Activated T-cell treated with anti-CD3 and anti-CD28 coated beads, Interleukin-2, amount 50 U/mL, for 4 hours (primary cell): ENCODE measurements at places on chromosomes 12 and 14. TPM values are rescaled to one million over a fixed set of nuclear protein-coding genes. Genes with fewer than 3 reads are reported as not detected.

SPTLC2 gene
- 18.1 TPM for total RNA-seq

PIP4K2C gene
- total RNA-seq: 32.0 TPM

CYP27B1 gene
- 19.5 TPM for total RNA-seq

SLC38A4 gene
- total RNA-seq: 0.21 TPM

C1R gene
- 2.3 TPM for total RNA-seq

LRFN5 gene
- total RNA-seq: 1.1 TPM

TSPAN19 gene
- not detected for total RNA-seq

PAPLN gene
- total RNA-seq: 0.08 TPM

GRCh38 chr12:105228494-105228893 is 7.5 kb downstream of the APPL2 start:
- DNase-seq: no peak

DNA sequence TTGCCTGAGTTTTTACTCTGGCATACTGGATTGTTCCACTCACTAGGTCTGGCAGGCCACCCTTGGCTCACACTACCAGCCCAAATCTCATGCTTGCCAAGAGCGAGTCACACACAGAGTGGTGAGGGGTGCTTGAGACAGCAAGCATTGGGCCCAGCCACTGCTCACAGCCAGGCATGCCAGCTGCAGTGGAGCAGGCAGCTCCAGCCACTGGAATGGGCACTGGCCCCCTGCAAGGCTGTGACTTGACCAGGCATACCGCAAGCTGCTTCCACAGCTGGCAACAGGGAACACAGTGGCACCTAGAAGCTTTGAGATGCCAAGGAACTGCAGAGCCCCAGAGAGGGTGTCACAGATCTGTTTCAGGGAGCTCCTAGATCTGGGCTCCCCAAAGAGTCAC is 488.5 kb downstream of the LRFN5 start:
- no peak for DNase-seq

DNA sequence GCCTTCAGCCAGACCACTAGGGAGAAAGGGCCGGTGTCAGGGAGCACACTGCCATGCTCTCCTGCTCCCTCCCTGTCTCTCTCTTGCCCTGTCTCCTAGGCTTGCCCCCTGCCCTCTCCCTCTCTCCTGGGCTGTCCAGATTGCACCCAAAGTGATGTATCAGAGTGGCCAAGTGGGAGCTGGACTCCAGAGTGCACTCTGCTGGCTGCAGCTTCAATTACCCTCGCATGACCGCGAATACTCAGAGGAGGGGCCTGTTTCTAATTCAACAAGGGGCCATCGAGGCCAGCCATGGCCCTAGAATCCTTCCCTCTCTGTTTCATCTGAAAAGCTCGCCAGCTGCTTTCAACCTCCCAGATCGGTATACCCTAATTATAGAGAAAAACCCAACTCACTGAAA is 206.4 kb upstream of the FKBP4 start:
- no peak for DNase-seq

DNA sequence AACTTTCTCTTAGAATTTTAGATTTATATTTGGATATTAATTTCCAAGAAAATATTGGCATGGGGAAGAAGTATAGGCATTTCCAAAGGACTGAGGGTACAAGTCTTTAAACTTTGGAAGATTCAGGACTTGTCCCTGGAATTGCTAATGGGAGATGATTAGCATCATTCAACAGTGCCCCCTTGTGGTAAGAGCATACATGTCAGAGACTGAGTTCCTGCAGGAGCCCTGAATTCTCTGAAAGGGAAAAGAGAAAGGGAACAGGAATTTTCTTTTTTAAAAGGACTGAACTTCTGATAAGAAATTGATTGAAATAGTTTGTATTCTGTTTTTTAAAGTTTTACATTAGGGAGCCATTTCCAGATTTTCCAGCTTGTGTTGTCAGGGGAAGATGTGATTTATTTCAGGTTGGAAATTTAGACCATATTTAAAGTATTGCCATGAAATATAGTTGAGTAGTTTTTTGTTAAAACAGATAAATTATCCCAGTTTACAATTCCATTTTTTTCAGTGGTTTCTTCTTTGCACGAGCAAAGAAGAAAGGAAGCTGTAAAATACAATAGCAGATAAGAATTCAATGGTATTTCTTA is 44.0 kb upstream of the REP15 start:
- DNase-seq: peak; percentile 7

DNA sequence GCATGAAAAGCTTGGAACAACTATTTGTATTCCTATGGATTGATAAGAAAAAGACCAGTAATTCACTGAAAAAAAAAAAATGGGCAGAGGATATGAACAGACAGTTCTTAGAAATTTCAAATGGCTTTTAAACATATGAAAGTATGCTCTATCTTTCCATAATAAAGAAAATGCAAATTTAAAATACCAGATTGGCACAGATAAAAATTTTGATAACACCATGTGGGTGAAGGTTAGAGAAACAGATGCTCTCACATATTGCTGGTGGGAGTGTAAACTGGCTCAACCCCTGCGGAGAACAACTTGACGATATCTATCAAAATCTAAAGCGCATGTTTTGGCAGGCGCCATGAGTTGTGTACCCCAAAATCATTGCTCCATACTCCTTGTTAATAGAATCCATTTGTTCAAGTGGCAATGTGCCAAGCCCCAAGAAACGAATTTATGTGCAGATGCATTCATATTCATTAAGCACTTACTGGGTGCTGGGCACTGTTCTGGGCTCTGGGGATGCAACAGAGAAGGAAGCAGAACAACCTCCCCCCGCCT is 29.5 kb upstream of the TMPO start:
- no peak for DNase-seq

GRCh38 chr12:42094277-42094676 is 50.4 kb downstream of the GXYLT1 start:
- peak; percentile 9 for DNase-seq

DNA sequence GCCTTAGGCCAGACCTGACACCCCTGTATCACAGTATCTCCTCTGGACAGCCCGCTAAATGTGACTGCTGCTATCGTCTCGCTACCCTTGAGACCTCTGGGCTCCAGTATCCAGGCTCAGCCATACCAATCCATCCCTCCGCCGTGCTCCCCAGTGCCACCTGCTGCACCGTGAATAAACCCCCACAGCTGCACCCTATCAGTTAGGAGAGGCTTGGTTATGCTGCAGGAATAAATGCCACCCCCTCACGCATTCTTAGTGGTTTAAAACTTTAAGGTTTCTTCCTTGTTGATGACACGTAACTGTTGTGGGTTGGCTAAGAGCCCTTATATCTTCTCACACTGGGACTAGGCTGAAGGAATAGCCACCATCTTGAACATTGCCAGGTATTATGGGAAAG is 12.1 kb downstream of the CCDC63 start:
- no peak for DNase-seq

DNA sequence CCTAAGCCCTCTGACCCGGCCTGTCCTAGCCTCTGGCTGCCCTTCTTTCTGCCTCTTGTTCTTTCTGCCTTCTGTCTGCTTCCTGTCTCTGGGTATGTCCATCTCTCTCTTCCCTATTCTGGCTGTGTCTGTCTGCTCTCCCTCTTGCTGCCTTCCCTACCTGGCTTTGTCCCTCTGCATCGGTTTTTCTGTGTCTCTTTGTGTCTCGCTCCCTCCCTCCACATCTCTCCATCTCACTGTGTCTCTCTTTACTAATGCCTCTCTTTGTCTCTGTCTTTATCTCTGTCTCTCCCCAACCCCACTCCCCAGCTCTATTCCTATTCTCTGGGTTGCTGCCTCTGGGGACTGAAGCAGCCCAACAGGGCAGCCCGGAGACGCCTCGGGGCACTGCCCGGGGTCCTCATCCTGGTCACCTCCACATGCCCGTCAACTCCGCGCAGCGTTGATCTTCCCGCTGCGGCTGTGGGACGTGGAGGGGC is 10.1 kb downstream of the SHMT2 start:
- no peak for DNase-seq

GRCh38 chr12:92041742-92042141 is 103.9 kb downstream of the BTG1 start:
- DNase-seq: no peak

DNA sequence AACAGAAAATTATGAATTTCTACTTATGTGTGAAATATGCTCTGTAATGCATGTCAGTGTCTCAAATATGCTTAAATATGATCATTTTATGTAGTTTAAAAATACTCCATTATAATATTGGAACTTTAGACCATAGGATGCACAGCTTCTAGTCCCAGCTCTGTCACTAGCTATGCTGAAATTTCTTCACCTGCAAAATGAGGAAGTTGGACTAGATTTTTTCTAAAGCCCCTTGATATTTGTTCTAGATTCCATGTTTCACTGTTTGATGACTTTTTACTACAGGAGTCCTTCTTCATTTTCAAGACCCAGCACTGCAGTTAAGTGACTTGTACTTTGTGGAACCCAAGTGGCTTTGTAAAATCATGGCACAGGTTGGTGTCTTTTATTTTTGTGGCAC is 90.1 kb downstream of the LRRK2 start:
- no peak for DNase-seq

DNA sequence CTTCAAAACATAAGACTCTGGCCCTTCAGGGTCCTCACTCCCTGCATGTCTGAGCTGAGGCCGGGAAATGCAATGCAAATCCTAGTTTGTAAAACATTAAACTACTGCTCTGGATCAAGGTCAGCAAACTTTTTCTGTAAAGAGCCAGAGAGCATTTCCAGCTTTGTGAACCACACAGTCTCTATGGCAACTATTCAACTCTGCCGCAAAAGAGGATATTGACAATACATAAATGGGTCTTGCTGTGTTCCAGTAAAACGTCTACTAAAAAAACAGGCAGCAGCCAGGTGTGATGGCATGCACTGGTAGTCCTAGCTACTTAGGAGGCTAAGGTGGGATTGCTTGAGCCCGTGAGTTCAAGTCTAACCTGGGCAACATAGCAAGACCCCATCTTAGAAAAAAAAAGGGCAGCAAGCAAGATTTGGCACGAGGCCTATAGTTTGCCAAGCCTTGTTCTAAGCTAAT is 22.3 kb downstream of the DDX24 start:
- no peak for DNase-seq

- DNase-seq: no peak
Measured at GRCh38 chr14:105939810-105940508, 413.6 kb downstream of the TMEM121 start.
